ENCODE measurements at places on chromosomes 3 and 15.

DNA sequence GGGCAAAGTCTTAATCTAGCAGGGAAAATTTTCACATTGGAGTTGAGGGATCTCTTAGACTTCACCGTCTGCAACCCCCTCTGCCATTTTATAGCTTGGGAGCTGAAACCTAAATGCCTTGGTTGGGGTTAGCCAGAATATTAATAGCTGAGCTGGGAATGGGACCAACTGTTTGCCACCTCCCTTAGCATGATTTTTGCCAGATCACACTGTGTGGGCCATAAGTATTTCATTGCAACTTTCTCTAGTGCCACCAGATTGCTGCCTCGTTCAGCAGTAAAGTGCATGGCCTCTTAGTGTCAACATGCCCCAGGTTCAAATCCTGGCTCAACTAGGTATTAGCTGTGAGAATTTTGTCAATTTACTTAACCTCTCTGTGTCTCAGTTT, 55.9 kb upstream of the ABHD17C start:
- no peak for DNase-seq

DNA sequence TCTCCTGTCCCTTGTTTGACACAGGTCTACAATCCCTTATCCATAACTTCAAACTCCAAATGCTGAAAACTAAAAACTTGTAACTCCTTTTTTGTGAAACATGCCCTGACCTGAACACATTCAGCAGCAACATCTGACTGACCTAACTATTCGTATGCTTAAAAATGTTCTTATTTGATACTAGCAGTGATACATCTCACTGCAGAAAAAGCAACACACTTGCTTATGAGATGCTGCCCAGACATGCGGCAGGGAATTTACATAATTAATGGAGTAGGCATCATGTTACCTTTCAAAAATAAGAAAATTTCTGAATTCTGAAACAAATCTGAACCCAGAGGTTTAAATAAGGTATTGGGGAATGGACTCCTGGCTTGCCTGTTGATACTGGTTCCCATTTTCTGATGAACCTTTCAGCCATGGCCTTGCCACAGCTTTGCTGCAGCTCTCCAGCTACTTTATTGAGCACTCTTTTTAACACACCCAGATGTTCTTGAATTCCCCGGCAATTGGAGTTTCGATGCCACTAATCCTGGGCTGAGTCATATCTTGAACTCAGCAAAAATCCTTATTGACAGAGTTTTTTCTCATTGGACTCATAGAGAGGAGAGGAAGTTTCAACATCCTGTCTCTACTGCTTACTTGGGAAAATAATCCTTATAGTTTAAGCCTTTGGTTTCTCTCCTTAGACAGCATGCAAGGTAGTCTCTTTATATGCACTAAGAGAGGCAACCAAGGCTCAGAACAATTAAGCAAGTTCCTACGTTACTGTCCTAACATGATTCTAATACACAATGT, 296.6 kb upstream of the LMCD1 start:
- DNase-seq = no peak

- peak; percentile 96 for DNase-seq
Measured at GRCh38 chr3:160697637-160698380, 20.8 kb downstream of the ARL14 start.

GRCh38 chr3:60228823-60229222, 1022.4 kb downstream of the FHIT start:
- no peak for DNase-seq

GRCh38 chr3:157836022-157836421, 270.2 kb downstream of the SHOX2 start:
- DNase-seq = no peak

GRCh38 chr3:153422314-153422713, 260.3 kb downstream of the RAP2B start:
- no peak for DNase-seq

DNA sequence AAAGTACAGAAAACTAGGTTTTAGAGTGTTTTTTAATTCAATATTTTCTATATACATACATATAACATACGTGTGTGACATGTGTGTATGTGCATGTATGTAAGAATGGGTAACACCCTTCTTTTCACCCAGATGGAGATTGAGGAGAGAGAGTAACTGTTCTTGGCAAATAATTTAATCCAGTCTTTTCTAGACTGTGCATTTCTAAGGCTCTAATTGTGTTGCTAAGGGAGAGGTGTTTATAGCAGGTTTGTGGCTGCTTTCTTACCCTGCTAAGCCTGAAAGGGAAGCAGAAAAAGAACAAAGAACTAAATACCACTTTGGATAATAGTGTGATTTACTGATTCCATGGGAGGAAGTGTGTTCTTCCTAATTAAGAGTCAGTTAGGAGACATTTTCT, 46.0 kb upstream of the ALDH1L1 start:
- DNase-seq = no peak

DNA sequence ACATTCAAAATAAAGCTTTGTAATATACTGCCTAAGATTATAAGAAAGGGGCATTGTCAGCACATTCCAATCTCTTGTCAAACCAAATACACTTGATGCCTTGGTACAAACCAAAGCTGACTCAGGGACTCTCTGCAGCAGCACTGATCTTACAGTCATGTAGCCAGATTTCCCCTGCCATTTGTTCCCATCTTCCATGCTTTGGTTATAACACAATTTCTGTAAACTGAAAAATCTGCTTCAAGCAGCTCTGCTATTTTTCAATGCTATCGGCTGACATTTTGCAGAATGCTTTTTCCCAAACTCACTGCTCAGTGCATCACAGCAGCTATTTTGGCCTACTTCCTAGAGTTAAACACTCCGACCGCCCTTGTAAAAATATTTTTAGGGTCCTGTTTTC, 18.2 kb downstream of the PLOD2 start:
- DNase-seq = peak; percentile 65

GRCh38 chr3:78978037-78978436, 789.8 kb downstream of the ROBO1 start:
- peak; percentile 24 for DNase-seq

GRCh38 chr15:84400017-84400740, 164.6 kb downstream of the GOLGA6L4 start:
- DNase-seq = no peak

DNA sequence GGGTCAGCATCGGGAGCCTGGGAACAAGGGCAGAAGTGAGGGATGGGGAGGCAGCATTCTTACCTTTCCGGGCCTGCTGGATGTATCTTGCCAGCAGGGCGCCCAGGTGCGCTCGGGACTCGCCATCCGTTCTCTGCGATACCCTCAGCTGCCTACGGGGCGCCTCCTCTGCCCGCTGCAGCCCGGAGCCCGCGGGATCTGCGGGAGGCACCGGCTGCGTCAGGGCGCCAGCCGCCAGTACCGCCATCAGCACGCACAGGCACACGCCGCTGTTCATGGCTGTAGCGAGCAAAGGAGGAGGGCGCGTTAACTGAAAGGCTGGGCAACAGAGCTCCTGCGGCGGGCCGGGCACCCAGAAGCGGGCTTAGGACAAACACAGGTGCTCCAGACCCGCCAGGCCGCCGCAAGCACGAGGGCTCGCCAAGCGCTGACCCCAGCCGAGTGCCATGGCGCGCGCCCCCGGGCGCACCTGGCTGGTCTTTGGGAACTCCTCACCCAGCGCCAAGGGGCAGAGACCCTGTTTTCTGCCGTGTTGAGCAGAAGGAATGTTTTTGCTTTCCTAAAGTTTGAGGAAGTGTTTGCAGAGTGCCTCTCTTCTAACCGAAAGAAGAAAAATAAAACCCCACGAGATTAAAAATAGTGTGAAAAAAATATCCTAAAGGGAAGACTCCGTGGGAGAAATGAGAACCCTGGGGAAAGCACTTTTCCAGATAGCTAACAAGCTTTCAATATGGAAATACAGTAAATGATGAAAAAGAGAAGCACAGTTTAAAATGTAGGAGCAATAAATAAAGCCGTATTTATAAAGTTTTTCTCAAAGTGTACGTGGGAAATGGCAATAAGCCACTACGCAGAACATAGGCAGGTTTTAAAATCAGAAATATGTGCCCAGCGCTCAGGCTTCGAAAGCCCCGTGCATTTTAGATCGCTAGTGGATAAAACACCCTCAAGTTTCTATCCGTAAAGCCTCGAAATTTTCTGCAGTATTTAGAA, 2.3 kb downstream of the CCK start:
- no peak for DNase-seq

DNA sequence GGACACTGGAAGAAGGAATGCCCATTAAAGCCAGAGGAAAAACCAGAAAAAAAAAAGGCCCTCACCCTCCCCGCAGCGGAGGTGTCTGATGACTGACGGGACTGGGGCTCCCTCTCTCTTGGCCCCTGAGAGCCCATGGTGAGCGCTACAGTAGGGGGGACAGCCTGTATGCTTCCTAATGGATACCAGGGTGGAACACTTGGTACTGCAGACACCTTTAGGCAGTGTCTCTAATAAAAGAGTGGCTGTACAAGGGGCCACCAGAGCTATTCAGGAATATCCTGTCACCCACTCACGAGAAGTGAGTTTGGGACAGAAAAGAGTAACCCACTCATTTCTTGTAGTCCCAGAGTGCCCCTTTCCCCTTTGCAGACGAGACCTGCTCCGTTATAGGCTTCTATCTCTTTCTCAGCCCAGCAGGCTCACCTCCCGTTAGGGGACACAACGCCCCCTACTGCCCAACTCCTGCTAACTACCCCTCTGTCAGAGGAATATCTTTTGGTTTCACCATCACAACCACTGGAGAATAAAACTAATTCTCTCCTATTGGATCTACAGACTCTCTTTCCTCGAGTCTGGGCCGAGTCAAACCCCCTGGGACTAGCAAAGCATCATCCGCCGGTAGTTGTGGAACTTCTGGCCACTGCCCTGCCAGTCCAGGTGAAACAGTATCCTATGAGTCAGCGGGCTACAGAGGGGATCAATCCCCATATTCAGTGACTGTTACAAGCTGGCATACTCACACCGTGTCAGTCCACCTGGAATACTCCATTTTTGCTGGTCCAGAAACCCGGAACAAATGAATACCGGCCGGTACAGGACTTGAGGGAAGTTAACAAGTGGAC, 40.8 kb downstream of the ZBTB11 start:
- peak; percentile 53 for DNase-seq

GRCh38 chr3:100210772-100211135, 50.0 kb upstream of the TBC1D23 start:
- peak; percentile 91 for DNase-seq

DNA sequence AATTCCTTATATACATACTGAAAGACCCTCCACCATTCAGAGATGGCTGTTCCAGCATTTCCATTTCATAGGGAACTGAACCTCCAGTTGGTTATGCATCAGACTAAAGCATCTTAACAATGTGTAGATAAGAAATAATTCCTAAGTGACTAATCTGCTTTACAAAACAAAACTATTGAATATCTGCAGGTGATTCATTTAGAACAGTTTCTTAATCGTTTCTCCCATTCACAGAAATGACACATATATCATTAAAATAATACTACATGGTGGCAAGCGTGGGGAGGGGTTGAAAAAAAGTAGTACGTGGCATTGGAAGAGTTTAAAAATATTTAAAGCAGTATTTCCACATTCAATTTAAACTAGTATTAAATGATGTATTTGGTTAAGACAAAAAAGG, 19.5 kb downstream of the COPS2 start:
- DNase-seq = peak; percentile 83

GRCh38 chr15:66779331-66780009, 77.4 kb downstream of the SMAD6 start:
- no peak for DNase-seq

- DNase-seq = no peak
Measured at GRCh38 chr3:66200786-66201185, 20.0 kb upstream of the SLC25A26 start.

- DNase-seq = peak; percentile 23
Measured at GRCh38 chr3:177944228-177944661, 592.0 kb upstream of the KCNMB2 start.

- DNase-seq = no peak
Measured at GRCh38 chr15:38819387-38819950, 254.9 kb upstream of the RASGRP1 start.

DNA sequence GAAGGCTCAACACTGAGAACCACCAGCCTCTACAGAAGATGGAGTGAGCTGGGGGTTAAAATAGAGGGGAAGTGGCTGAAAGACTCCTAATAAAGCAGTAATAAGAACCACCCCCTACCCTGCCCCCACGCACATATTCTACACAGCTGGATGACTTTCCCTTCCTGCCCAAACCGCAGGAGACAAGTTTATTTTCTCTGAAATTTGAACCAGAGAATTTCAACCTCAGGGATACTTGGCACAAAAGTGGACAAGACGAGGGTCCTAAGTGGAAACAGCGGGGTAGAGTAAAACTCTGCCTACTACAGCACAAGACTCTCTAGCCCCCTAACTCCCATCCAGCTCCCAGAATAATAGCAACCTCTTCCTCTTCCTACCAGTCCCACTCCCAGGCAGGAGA, 28.4 kb downstream of the USF3 start:
- DNase-seq = peak; percentile 54

- DNase-seq = peak; percentile 83
Measured at GRCh38 chr15:38721568-38721945, 156.9 kb upstream of the RASGRP1 start.

DNA sequence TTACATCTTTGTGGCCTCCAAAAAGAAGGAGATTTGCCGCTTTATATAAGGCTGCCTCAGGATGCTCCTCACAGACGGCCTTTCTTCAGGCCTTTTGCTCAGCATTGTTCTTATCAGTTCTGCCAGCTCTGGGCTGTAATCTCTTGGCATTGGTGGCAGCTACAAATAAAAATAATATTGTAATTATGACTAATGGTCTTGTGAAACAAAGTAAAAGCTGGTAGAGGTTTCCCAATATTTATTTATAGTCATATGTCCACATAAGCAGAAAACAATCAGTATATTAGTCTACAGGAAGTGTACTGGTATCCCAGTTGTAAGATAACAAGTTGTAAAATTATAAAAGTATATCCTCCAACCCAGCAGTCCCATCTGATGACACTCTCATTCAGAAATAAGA, 7.3 kb downstream of the NEK4 start:
- no peak for DNase-seq

- no peak for DNase-seq
Measured at GRCh38 chr3:14256046-14256445, 77.4 kb downstream of the LSM3 start.

DNA sequence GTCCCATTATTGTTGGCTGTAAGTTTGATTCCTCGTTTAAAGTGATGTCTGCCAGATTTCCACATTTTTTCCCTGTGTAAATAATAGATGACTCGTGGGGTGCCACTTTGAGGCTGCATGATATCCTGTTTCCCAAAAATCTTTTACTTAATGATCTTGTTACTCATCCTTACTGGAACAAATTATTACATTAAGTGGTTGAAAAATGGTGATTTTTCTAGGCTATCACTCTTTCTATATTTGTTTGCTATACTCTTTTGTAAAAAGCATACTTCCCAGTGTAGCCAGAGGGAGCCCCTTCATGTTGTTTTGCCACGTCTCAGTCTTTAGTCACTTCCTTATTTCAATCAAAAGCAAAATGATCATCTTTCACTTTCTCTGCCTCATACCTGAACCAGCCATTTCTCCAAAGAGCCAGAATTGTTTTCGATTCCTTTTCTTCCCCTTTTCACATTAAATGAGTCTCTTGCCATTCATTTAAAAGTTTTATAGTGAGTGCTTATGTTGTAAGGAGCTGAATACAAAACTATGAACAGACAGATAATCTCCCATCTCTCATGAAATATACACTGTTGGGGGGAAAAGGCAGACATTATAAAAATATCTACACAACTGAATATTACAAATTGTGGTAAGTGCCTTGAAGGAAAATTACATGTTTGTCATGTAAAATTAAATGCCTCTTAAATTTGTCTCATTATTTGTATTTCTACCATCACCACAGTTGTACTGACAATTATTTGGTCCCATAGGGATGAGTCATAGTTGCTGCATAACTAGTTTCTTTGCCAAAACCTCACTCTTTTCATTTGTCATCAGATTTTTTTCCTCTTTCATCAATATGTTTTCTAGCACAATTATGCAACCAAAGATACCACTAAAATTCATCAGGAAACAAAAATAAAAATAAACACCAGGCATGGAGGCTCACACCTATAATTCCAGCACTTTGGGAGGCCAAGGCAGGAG, 41.5 kb downstream of the ADGRG7 start:
- peak; percentile 71 for DNase-seq

GRCh38 chr15:26565542-26565941, 207.3 kb downstream of the GABRB3 start:
- DNase-seq = no peak

Measured in EH (cell line).